Effector memory CD4-positive, alpha-beta T cell (primary cell): ENCODE measurements at places on chromosomes 11 and 22.

DNA sequence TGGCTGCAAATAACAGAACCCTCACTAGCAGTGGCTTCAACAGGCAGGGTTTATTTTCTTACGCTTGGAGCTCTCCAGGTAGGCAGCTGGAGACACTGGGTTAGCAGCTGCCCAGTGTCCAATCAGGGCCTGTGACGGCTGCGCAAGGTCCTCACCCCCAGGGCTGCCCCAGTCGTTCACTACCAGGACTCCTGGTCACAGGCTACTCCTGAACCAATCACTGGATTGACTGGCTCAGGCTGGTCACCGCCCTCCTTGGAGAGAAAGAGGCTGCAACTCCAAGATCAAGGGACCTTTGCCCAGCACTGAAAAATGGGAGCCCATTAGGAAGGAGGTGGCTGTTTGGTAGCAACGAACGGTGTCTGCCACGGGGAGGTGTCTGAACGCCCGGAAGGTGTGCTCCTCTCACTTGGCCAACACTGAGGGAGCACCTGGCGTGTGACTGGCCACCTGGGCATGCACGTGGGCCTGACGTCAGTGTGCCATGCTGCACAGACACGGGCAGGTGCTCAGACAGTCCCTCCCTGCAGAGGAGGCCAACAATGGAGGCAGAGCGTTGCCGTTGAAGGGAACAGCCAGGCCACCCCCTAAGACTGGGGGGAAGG lies 5.1 kb downstream of the ARSA start:
- no peak for DNase-seq

DNA sequence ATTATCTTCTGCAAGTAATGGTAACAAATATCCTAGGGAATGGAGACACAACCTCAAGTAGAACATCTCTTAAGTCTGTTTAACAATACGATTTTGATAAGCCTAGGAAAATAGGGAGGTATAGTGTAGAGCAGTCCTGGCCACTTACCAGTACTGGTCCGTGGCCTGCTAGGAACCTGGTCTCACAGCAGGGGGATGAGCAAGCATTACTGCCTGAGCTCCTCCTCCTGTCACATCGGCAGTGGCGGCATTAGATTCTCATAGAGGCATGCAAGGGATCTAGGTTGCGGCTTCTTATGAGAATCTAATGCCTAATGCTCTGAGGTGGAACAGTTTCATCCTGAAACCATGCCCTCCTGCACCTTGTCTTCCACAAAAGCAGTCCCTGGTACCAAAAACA lies 4.4 kb downstream of the OR51V1 start:
- no peak for DNase-seq

GRCh38 chr11:78733031-78733430 lies 158.4 kb upstream of the NARS2 start:
- no peak for DNase-seq

DNA sequence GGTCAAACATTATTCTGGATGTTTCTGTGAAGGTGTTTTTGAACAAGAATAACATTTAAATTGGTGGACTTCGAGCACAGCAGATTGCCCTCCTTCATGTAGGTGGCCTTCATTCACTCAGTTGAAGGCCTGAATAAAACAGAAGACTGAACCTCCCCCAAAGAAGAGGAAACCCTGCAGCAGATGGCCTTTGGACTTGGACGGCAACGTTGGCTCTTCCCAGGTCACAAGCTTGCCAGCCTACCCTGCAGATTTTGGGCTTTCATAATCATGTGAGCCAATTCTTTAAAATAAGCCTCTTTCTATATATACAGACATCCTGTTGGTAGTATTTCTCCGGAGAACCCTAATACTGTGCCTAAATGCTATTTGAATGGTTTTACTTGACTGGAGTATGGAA lies 432.2 kb upstream of the NARS2 start:
- DNase-seq, result no peak

- DNase-seq, result no peak
These were observed 385.3 kb downstream of the DYNC2H1 start for GRCh38 chr11:103494491-103494890.

GRCh38 chr11:25441421-25441820 lies 890.5 kb upstream of the ANO3 start:
- no peak for DNase-seq

DNA sequence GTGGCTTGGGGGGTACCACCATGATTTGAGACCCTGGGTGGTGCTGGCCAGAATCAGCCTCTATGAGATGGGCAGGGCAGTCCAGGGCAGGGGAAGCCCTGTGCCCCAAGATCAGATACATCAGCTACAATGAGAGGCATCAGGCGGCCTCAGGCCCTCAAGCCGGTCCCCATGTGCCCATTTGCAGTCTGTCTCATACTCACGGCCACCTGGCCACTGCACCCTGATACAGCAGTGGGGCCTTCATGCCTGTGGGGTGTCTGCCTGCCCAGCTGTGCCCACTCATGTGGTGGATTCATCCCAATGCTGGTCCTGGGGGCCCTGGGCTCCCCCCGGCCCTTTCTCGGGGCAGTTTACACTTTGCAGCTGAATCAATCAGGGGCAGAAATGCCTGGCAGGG lies 42.4 kb upstream of the KCNQ1OT1 start:
- no peak for DNase-seq

DNA sequence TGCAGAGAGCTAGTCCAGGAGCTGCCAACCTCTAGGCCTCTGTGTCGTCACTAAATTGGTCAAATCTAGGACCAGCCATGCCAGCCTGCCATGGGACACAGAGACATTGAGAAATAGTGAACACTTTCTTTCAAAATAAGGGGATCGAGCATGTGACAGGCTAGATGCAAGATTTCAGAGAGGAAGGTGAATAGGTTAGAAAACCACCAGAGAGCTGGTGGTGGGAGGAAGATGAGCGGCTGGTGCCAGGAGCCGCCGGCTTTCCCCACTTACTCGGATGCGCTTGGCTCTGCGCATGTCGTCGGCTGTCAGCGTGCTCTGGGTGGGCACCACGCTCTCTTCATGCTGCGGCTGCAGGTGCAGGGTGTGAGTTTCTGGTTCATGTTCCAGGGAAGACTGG lies 35.4 kb upstream of the NFRKB start:
- DNase-seq, result no peak

DNA sequence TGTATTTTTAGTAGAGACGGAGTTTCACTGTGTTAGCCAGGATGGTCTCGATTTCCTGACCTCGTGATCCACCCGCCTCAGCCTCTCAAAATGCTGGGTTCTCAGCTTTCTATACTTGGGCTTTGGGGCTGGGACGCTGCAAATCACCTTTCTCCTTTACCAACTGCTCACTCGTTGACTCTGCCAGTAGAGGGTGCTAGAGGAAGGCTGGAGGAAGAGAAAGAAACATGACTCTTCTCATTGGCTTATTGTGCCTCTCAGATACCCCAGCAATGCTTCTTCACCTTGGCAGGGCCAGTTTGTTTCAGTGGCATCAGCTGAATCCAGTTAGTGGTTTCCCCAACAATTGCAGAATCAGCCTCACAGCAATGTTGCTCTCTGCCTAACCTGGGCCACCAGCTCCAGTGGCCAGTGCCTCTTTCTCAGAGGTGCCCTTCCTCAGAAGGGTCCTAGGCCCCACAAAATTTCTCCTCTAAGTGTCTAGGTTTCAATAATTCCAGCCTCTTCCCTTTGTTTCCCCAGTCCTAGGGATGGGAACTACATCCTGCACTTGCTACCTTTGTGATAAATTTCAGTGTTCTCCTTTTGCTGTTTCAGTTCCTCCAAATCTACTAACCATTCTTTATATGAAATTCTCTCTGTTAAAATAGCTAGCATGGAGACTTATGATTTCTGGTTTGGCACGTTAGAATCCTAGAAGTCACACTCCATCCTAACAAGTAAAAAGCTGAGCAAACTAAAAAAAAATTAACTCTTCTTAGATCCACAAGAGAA lies 71.5 kb upstream of the VSTM5 start:
- no peak for DNase-seq

DNA sequence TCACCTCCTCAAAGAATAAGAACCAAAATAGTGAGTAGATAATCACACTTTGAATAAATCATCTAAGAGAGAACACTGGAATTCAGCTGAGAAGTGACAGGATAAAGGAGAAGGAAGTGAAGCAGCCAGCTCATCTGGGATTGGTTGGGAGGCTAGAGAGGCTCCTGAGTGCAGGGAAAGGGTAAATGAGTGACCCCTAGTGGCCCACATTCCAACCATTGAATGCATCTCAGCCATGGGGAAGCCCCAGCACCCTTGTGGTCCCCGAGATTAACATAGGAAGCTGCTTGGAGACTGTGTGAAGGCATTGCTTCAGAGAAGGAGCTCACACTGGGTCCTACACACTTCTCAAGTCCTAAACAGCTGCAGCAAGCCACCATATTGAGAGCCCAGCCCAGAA lies 82.3 kb downstream of the JRKL start:
- DNase-seq, result no peak

- DNase-seq, result no peak
These were observed 2.8 kb upstream of the USP2 start for GRCh38 chr11:119384332-119384731.

- DNase-seq, result no peak
These were observed 1984.7 kb upstream of the RAG2 start for GRCh38 chr11:38582756-38583155.

- no peak for DNase-seq
These were observed 81.6 kb upstream of the SORL1-AS1 start for GRCh38 chr11:121534131-121535093.

DNA sequence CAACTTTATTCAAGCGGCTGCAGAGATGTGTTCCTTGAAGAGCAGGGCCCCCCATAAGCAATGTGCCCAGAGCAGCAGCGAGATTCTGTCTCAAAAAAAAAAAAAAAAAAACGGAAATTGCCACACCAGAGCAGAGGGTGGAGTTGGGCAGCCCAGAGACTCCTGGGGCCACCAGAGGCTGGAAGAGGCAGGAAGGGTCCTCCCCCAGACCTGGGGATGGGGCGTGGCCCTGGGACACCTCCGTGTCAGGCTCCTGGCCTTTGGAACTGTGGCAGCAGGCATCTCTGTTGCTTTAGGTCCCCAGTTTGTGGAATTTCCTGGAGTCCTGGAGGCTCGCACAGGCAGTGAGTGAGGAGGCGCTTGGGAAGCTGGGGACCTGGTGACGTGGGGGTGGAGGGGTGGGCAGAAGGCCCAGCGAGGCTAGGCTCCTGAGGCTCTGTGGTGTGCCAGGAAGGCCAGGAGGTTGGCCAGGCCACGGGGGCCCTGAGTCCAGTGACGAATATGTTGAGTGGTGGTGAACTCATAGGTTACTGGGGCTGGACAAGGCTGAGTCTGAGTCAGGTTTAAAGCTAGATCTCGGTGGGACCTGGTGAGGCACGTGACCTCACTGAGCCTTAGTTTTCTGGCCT lies 735.6 kb downstream of the BRD1 start:
- DNase-seq, result no peak

- no peak for DNase-seq
These were observed 995.1 kb downstream of the BRD1 start for GRCh38 chr22:48832592-48832991.

DNA sequence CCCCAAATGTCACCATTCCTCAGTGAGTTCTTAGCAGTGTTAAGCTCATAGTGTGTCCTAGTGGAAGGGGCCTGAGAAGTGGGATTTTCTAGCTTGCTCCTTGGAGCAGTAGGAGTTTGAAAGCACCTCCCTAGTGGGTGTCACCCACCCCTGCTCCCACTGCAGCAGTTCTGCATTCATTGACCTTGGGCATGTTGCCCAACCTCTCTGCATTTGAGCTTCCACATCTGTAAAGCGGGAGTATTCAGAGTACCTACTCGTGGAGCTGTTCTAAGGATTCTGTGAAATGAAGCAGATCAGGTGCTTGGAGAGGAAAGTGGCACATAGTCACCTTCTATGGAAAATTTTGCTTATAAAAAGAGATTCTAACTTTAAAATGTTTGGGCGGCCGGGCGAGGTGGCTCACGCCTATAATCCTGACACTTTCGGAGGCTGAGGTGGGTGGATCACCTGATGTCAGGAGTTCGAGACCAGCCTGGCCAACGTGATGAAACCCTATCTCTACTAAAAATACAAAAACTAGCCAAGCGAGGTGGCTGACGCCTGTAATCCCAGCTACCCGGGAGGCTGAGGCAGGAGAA lies 16.9 kb downstream of the LMO2 start:
- DNase-seq, result no peak

DNA sequence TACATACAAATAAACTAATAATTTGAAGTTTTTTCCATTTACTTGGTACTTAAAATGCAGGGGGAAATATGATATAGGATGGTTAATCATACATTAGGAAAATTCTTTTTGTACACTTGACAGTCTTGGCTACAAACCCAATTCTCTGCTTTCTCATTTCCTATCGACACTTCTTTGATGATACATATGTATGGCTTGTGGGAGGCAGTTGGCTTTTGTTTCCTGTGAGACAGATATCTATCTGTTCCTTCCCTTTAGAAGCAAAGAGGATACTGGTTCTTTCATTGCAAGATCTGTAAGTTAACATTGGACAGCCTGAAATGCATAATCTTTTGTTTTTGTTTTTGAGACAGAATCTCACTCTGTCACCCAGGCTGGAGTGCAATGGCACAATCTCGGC lies 47.9 kb upstream of the ADORA2A start:
- DNase-seq, result no peak

- DNase-seq, result no peak
These were observed 19.1 kb downstream of the CD44 start for GRCh38 chr11:35157814-35158700.

DNA sequence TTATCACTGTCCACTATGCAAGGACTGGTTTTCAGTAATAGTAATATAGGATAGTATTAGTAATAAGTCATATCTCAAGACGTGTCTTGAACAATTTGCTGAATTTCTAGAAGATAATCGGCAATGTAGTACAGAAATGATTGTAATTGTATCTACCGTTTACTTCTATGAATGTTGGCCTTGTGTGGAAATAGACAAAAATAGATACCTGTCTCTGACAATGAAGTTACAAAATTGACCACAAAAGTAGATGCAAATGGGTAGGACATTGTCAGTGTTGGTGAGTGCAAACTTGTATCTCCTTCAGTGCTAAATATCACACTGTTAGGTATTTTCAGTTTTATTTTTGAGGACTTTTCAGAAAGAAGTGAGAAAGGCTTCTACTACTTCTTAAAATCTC lies 43.1 kb downstream of the SVIP start:
- DNase-seq, result no peak
